NCI-H524 treated with DMSO at 0.1 percent for 48 hours (cell line): ENCODE measurements at places on chromosomes 5 and 9.

DNA sequence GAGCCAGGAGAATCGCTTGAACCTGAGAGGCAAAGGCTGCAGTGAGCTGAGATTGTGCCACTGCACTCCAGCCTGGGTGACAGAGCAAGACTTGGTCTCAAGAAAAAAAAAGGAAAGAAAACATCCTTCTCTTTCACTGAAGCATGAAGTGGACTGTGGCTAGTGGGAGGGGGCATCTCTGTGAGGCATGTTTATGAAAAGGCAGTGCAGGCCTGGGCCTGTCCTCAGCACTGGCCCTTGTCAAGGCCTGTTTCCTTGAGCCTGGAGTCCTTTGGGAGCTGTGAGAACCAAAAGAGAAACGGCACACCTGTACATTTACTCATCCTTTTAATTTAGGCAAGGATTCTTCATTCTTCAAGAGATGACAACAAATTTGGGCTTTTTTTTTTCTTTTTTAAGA lies 18.3 kb upstream of the FUBP3 start:
- DNase-seq, result no peak

DNA sequence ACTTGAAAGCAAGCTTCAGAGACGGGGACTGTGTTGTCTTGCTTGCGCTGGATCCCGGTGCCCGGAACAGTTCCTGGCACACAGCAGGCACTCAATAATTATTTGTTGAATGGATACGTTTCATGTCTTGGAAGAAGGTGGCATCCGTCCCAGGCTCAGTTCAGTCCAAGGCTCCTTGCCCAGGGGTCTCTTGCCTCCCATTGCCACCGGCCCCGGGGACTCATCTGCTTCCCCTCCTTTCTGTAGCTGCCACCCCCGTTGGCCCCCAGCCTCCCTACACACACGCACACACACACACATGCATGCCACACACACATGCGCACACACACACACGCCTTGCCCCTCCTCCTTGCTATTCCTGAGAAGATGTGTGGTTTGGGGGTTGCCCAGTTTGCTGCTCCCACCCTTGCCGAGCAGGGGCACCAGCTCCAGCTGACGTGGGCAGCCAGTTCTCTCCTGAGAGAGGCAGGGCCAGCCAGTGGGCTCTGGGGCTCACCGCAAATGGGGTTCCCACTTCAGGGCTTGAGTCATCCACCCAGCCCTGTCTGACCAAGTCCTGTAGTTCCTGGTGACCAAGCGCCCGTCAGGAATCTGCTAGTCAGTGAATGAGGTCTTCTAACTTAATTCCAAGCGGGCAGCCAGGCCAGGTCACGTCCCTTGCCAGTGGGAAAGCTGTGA lies 41.8 kb downstream of the HK3 start:
- no peak for DNase-seq

GRCh38 chr5:151148583-151148982 lies 9.0 kb downstream of the ANXA6 start:
- DNase-seq, result no peak

- DNase-seq, result no peak
Measured at GRCh38 chr9:130394320-130394719, 50.4 kb upstream of the ASS1 start.

DNA sequence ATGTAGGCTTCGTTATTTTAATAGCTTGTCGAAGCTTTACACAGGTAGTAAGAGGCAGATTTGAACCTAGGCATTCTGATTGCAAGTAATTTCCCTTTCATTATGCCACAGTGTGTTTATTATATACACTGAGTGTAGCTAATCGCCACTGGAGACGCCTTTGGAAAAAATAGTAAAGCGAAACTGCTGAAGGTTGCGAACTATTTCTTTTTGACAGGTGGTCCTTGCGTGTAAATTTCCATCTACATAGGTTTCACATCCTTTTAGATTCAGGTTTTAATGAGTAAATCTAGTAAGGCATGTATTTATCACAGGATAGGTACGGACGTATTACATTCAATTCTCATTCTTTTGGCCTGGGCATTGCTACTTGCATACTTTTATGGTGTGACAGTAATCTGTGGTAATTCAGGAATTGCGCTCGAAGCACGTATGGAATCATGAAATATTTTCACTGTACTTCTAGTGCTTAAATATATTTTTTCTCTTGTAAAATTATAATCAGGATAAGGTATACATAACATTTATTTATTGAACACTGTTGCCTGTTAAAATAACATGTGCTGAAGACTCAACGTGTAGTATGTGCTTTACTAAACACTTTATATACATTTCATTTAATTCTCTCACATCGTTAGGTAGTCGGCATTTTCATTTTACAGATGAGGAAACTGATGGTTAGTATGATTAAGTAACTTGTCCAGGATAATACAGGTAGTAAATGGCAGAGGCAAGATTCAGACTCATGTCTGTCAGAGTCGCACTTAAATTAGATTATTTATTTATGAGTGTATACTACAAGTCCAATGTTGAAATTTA lies 1.8 kb downstream of the MARCHF6 start:
- no peak for DNase-seq

DNA sequence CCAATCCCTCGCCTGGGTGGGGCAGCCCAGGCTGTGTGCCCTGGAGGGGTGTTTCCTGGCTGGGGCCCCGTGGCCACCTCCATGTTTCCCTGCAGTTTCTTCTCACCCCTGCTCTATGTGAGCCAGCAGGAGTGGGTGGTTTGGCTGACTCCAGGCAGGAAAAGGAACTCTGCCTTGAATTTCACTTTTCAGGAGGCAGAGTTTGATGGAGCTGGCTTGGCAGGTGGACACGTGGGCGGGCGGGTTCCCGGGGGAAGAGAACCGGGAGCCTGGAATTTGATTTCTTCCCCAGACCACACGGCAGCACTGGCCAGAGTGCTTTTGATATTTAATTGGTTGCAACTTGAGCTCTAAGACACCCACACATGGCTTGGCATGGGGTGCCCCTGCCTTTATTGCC lies 119.8 kb upstream of the PANK3 start:
- DNase-seq, result no peak

GRCh38 chr9:98472216-98472615 lies 216.8 kb upstream of the TBC1D2 start:
- DNase-seq, result no peak

DNA sequence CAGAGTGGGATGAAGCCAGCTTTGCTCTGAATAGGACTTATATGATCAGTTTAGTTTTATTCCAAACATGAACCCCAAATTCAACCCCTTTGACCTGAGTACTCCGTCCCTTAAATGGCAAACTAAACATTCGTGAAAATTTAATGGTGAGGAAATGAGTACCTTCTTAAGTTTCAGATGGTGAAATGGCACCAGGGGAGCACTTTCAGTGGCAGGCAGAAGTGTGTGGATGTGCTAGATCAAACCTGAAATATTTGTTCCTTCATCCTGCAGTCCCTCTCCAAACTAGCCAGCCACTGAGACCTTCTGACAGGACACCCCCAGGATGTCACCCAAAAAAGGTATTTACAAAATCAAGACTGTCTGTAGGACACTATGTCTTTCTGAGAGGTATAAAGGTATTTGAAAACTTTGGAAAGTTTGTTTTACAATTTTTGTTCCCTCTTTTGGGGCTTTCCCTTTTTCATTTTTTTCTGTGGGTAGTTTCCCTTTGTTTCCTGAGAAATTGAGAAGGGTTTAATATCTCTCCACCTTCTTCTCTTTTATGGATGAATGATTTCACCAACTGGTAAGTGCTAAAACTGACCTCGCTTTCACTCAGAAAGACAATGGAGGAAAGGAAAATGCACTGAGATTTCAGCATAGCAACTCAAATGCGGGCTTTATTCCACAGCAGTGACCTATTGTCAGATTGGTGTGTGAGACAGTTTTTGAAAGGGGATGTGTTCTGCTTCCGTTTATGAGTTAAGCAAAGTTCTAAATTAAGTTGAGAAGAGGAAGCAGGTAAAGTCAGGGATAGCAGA lies 127.1 kb downstream of the TMC1 start:
- DNase-seq, result no peak
